A549 (cell line): ENCODE measurements at places on chromosomes 1 and 21.

GRCh38 chr1:103387898-103388297 is 137.6 kb upstream of the RNPC3 start:
- no peak for DNase-seq

- no peak for DNase-seq
These were observed 9.0 kb downstream of the TSACC start for GRCh38 chr1:156347331-156347730.

- DNase-seq: no peak
These were observed 119.3 kb downstream of the SYT2 start for GRCh38 chr1:202590975-202591411.

DNA sequence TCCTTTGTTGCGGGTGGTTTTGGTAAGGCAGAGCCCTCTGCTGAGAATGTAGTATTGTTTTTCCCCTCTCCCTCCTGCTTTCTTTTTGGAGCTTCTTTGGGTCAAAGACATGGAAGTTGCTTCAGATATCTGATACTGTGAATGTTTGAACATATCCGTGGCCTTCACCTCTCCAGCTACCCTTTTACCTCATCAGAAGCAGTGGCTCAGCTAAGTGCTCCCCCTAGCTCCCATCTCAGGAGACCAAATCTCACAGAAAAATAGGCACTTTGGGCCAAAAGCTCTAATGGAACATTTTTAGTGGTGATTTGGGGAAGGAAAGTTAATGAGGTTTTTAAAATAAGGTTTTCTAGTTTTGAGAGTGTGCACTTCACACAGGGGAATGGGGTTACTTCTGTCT is 6.3 kb downstream of the TMEM200B start:
- DNase-seq: no peak

GRCh38 chr1:100036718-100037655 is 67.2 kb downstream of the SLC35A3 start:
- no peak for DNase-seq
